Breast epithelium (tissue), 4 donors: ENCODE measurements at places on chromosomes 7 and 10.

DNA sequence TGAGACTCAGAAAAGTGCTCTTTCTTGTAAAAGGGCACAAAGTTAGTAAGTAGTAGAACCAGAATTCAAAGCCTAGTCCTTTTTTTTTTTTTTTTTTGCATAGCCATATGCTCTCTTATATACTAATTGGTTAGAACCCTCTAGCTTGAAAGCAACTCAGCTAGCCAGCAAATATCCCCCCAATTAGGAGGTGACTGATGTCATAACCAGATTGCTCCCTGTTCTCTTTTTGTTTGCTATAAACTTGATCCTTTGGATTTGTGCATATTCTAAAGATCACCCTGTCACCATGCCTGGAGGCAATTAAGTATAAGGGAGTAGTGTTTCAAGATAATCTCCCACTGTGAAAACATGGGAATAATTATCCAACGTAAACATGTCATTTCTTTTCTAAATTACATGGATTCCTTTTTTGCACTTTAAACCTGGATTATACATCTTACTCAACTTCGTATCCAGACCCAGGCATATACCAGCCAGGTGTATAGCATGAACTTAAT is 963.4 kb downstream of the CNTNAP2 start:
- DNase-seq = no peak

DNA sequence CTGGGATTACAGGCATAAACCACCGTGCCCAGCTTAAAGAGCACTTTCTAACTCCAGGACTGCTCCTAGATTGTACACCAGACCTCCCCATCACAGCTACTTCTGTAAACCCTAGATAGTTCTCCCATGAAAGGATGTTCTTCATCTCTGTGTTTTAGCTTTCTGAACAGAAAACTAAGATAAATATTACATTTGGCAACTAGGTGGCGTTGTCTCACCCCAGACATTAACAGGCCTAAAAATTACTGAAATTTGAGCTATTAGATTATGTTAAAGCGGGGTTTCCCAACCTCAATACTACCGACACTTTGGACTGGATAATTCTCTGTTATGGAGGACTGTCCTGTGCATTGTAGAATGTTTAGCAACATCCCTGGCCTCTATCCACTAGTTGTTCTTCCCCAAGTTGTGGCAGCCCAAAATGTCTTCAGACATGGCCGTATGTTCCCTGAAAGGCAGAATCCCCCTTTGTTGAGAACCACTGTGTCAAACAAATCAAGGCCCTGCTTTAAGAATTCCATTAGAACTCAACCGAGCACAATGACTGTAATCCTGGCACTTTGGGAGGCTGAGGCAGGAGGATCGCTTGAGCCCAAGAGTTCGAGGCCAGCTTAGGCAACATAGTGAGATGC is 19.1 kb downstream of the ATOH7 start:
- DNase-seq = no peak

GRCh38 chr10:116408719-116409118 is 18.9 kb upstream of the PNLIPRP3 start:
- DNase-seq = no peak

- DNase-seq = no peak
Observed at GRCh38 chr7:81138870-81139269, 220.0 kb upstream of the SEMA3C start.

DNA sequence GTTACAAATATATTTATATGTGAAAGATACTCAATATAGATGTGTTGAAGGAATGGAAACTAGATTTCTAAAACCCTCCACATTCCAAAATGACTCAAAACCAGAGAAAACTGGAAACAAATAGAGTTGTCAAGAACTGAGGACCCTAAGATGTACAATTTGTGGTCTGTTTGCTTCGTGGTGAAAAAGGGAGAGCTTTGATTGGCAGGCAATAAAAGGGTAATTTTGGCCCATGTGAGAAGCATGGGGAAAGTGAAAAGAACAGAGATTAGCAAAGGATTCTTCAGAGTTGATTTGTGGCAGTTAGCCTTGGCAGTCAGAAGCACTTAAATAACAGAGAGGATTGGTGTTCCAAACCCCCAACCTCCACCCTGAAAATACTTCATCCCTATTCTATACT is 37.1 kb upstream of the DKK1 start:
- DNase-seq = no peak

- no peak for DNase-seq
Observed at GRCh38 chr7:91054374-91054773, 209.9 kb upstream of the FZD1 start.

DNA sequence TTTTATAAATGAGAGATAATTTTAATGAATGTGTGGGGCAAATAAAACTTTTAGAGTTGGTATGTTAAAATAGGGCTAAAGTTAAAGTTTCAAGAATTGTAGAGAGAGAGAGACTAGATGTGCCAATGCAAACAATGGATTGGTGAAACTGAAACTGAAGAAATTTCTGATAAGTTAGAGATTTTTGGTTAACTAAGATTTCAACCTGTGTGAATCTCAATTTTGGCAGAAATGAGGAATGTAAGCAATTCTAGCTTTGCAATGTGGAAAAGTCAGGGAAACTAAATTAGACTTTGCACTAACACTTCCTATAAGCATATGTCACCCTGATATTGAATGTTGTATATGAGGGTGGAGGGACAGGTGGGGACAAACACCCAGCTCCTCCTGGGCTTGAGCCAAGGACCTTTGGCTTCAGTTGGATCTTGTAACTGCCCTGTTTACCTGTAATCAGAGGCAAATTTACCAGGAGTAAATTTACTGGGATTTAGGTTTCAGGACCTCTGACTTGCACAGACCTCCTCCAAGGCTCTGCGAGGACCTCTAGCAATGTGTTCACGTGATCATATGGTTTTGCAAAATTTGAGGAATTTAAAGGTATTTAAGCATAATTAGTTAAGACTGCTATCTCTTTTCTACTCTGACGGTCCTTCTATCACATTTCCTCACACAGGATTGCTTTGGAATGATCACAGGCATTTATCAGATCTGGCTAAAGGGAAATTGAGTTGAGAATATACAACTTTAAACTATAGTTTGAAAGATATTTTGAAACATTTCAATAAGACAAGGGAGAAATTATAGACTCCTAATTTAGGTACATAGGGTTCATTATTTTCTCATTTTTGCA is 33.1 kb upstream of the RPA3 start:
- DNase-seq = no peak

GRCh38 chr7:81715984-81716588 is 53.8 kb downstream of the HGF start:
- no peak for DNase-seq

- no peak for DNase-seq
Observed at GRCh38 chr7:22481726-22482125, 18.3 kb downstream of the STEAP1B start.

DNA sequence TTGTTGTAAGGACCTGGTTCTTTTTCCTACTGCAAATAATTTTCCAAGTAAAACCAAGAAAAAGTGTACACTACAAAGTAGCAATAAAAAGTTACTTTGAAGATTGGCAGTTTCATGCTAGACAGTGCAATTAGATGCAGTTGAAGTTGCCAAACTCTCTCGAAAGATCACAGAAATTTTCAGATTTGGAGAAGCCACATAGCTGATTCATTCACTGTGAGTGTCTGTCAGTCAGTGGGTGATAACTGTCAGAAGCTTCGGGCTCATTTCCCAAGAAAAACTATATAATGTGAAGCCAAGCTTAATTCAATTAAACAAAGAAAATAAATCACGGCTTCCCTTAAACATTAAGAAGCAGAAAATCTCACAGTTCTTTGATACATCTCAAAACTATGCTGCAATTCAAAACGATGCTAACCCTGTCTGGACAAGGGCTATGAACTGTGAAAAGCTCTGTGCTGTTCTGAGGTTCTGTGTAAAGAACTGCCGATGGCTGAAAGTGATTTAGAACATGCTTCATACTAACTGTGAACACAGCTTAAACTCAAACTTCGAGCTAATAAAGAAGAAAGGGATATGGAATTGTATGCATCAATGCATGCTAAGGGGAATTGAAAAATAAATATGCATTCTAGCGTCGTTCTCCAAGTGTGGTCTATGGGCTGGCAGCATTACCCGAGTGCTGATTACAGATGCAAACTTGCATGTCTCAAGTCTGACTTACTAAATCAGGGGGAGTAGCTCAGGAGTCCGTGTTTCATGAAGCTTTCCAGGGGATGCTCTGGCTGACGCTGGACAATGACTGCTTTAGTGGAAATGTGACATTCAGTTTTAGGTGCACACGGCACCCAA is 557.4 kb downstream of the CALN1 start:
- no peak for DNase-seq

DNA sequence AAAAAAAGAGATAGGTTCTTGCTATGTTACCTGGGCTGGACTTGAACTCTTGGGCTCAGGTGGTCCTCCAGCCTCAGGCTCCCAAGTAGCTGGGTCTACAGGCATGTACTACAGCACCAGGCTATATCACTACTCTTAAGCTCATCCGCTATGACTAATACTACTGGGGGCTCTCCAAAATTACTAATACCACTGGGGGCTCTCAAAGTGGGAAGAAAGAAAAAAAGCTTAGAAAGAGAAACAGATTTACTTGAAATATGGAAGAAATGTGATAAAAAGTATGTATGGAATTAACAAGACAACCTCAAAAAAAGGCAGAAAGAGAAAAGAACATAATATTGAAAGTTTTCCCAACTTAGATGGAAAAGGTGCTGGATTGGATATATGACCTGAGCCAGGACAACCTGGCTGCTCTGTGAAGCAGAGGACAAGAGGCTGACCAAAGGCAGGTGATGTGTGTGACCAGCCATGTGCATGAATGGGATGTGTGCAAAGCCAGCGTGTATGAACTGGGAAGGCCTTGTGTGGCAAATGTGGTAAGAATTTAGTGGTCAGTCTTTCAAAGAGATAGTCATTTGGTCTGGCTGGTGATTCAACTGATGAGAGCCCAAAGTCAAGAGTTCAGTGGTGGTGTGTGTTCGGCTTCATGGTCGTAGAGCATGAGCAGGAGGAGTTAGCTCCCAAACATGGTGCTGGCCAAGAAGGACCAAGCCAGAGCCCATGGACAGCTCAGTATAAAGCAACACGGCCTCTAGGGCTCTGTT is 232.4 kb upstream of the KLF14 start:
- no peak for DNase-seq

GRCh38 chr7:17580141-17580540 is 281.7 kb downstream of the AHR start:
- no peak for DNase-seq

DNA sequence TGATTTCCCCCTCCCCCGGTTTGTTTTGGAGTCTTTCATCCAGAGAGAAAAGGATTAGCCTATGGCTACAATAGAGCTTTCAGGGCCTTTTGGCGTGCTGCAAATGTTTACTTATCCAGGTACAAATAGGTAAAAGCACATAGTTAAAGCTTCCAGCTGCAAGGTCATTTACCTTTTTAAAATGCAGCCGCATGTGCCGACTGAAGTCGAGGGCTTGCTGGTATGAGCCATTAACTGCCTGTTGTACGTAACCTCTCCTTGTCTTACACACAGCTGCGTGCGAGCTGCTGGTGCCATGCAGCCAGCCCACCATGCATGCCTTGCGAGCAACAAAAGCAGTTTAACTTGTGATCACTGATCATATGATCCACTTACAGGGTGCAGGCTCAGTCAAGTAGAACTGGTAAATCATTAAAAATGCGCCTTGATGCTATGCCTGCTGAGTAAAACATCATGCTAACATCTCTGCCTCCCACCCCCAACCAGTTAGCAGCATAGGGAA is 866.4 kb downstream of the LRMDA start:
- no peak for DNase-seq

DNA sequence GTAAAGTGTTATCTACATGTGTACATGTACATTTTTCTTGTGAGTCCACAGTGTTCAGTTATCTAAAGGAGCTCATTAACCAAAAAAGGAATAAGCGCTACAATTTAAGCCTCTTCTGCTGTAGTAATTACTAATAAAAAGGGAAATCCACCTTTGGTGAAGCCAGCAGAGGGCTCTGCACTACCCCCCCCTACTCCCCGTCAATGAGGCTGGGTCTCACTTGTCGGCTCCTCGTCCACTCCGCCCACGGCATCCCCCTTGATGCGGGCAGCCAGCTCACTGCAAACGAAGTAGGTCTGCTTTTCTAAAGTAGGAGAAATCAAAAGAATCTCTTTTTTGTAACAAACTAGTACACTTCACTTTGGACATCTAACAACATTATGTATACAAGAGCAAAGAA is 4.7 kb upstream of the WASHC2A start:
- no peak for DNase-seq

DNA sequence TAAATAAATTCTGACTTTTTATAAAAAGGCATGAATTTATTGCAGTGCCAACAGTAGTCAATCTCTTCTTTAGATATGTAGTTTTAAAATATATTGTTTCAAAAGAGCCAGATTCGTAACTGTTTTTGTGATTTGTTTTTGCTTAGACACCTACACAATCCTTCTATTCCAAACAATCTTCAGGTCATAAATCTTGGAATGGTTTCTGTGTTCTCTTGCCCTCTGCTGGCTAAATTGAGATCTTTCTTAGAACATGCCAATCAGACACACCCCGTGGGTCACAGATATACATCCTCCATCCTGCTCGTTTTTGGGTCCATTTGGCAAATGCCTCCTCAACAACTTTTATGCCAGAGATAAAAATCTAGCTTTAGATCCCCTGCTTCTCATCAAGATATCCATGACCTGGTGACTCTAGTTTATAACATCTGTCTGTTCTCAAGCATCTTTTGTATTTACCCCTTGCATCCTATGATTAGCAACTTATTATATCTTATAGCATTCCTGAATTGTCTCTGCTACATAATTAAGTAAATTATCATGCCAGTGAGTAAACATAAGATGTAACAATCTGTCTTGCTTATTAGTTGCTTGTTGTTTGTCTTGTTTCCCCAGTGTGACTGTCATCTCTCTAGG is 35.3 kb upstream of the IFRD1 start:
- DNase-seq = no peak

DNA sequence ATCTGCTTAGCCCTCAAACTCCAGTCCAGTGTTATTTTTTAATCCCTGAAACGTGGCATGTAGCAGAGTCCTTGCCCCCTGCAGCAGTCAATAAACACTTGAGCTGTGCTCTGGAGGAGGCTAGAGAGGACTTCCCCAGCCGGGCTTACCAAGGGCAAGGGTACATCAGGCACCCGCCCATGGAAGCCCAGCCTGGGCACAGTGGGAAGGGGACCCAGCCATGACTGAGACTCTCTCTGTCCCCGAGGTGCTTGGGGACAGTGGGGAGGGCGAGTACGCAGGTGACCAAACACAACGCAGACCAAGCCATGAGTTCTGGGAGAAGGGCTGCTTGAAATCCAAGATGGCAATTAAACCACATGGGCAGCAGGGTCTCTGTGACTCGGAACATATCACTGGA is 45.2 kb downstream of the EBF3 start:
- no peak for DNase-seq

DNA sequence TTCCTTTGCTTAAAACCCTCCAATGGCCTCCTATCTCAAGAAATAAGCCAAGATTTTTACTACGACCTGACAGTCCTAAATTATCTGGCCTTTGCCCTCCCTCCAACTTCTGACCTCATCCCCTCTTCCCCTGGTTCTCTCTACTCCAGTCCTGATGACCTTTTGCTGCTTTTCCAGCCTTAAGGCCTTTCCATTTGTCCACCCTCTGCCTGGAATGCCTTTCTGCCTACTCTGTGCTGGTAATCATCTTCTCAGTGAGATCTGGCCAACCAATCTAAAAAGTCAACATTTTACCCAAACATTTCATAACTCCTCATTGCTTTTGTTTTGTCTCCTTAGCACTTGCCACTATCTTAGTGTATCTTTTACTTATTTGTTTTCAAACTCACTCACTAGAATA is 75.7 kb downstream of the VPS41 start:
- no peak for DNase-seq
